ENCODE measurements at places on chromosomes 2 and 18.
A peak's percentile ranks its signal among the peaks of the same experiment; 100 is the strongest.

DNA sequence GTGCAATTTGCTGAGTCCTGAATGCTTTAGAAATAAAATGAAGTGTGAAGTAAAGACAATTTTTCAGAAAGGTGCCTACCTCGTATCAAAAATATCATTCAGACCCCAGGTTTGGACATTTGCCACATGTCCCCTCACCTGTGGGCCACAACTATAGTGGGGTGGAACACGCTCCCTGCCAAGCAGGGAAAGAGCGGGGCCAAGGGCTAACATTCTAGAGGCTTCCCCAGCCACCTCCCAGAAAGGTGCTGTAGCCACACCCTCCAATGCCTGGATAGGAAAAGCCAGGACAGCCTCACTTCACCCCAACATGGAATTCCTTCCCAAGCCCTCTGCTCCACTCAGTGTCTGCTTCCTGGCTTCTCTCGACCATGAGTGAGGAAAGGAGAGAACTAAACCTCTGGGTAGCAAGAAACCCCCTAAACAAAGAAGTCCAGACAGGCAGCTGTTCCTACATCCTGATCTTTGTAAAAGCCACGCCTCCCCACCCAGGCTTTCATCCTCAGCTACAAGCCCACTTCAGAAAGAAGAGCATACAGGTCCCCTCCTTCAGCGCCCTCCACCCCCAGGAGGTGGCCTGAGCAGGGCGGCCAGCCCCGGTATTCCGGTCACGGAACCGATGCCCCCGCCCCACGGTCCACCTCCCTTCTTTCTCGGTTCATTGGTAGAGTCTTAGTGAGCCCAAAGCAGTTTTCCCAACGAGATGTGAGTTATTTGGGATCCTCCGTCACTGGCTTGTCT, 2.1 kb downstream of the COL6A3 start:
- no peak for DNase-seq

- no peak for DNase-seq
Measured at GRCh38 chr2:101251844-101252407, 760 bp upstream of the CNOT11 start.

DNA sequence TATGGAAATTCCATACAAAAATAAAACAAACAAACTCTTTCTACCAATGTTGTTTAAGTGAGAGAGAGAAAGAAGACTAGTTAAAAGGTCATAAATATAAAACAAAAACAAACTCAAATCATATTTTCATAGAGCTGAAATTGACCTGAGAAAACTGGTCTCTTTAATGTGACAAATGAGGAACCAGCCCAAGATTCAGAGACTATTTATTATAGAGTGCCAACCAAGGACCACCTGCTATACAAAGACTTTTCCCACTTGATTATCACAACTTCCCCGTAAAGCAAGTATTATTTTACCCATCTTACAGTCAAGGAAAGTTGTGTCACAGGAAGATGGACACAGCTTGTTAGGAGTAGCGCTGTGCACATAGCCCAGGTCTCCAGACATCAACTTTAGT, 13.3 kb downstream of the ANKRD44 start:
- DNase-seq: no peak

DNA sequence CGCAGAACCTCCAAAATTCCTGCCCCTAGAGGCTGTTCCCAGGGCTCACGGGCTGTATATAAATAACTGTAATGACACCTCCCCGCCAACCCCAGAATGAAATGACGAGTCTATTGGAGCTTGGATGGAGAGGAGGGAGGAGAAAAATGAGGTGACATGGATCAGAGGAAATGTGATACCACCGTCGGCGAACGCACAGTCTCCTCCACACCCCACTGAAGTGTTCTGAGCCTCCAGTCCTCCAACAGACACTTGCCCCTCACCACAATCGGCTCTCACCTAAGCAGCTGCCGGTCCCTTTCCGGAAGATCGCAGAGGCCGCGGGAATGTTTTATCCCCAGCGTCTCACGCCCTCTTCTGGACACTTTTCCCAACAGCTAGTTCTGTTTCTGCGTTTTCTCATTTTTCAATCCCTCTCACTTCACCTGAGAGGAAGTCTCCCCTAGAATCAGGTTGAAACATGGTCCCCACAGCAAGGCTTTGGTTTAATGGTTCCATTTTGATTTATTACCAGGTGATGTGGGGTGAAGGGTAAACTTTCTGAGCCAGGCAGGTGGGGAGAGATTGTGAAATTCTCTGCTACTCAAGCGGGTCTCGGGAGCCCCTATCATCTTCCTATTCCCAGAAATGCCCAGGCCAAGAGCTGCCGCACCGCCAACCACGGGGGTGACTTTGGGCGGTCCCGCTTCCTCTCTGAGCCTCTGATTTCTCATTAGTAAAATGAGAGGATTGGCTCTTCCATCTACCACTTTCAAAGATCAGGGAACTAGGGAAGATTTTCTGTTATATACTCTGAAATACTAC, 9.1 kb upstream of the MYO5B start:
- DNase-seq: peak; percentile 17

DNA sequence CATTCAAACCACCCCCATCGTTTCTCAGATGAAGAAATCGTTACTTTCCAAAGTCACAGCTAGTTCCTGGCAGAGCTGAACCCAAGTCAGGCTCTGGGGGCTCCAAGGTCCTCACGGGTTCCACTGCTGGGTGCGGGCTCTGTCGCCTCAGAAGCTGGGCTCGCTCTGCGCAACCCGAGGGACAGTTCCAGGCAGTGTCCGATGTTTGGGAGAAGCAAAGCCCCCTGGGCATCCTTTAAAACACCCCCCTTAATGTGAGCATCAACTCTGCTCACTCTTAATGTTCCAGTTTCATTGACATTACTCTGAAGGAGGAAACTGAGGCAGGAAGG, 796 bp downstream of the AOX1 start:
- no peak for DNase-seq

GRCh38 chr2:71704688-71705087, 251.3 kb downstream of the DYSF start:
- no peak for DNase-seq

- DNase-seq: peak; percentile 62
Measured at GRCh38 chr2:217994776-217995274, 8.0 kb downstream of the TNS1 start.

- no peak for DNase-seq
Measured at GRCh38 chr18:76524900-76525698, 30.1 kb upstream of the ZNF516 start.

- peak; percentile 9 for DNase-seq
Measured at GRCh38 chr2:11245322-11245721, 90.1 kb downstream of the SLC66A3 start.

DNA sequence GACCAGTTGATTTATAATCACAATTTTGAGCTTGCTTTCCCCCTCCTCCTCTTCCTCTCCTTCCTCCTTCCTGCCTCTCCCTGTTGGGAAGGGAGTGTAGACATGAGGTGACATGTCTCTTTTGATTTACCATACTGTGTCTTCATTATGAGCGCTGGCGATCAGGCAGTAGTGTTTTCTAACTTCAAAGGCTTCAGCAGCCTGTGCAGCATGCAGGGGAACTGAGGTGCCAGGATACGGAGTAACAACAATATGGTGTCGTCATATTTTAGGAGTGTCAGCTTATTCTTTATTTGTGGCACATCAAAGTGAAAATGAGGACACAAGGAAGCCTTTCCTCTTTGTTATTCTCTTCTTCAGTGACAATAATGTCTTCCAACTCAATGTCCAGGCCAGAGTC, 864.2 kb downstream of the SLC4A3 start:
- DNase-seq: no peak

- no peak for DNase-seq
Measured at GRCh38 chr2:95036596-95037383, 11.3 kb downstream of the MAL start.

- no peak for DNase-seq
Measured at GRCh38 chr18:63099848-63100629, 219.5 kb downstream of the BCL2 start.

GRCh38 chr2:3970791-3971651, 267.6 kb downstream of the DCDC2C start:
- no peak for DNase-seq

GRCh38 chr2:22855081-22855480, 529.9 kb upstream of the KLHL29 start:
- no peak for DNase-seq

DNA sequence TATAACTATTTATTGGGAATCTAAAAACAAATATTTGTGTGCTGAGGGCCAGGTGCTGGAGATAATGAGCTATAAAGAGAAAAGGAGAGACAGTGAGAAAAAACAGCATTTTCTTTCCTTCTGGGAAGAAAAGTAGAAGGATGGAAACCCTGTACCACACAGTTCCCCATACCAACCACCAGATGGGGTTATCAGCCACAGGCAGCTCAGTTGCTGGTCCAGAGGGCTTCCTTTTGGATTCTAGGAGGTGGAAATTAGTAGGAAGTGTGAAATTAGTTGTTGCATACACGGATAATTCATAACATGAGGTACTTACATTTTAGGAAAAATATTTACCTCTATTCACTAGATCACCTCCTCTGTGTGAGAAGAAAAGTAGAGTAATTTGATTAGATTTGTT, 237.0 kb upstream of the FOSL2 start:
- DNase-seq: no peak

DNA sequence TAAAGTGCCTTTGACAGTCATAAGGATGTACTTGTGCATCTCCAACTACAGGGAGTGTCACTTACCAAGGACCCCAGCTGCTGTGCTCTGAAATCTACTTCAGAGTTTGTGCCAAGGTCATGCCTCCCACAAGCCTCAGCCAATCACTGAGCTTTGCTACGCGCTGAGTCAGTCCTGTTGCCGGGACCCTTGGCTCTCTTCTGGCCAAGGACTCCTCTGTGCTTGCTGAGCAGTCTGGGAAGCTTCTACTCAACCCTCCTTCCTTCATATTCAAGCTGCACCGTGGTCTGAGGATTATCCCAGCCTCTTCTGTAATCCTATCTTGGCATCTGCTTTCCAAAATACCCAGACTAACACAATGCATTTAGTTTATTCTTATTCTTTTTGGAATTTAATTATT, 398.9 kb upstream of the FANCL start:
- no peak for DNase-seq

- no peak for DNase-seq
Measured at GRCh38 chr2:160208655-160209515, 8.8 kb upstream of the ITGB6 start.

GRCh38 chr2:128250229-128251025, 68.2 kb downstream of the HS6ST1 start:
- DNase-seq: no peak

DNA sequence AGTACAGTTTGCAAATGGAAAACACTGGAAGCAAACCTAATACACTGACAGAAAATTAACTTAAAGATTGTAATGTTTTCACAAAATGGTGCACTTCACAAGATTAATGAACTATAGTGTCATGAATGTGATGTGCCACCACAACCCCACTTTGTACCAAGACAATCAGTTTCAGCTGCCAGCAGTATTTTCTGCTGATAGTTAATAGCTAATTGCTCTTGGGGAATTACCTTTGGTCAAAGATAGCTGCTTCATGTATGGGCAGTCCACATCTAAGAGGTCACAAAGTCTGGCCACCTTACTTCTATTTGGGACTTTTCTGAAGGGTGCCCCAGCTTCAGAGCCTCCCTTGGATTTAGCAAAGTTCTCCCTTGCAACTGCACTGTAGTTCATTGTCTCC, 254.0 kb downstream of the CALCRL start:
- no peak for DNase-seq

DNA sequence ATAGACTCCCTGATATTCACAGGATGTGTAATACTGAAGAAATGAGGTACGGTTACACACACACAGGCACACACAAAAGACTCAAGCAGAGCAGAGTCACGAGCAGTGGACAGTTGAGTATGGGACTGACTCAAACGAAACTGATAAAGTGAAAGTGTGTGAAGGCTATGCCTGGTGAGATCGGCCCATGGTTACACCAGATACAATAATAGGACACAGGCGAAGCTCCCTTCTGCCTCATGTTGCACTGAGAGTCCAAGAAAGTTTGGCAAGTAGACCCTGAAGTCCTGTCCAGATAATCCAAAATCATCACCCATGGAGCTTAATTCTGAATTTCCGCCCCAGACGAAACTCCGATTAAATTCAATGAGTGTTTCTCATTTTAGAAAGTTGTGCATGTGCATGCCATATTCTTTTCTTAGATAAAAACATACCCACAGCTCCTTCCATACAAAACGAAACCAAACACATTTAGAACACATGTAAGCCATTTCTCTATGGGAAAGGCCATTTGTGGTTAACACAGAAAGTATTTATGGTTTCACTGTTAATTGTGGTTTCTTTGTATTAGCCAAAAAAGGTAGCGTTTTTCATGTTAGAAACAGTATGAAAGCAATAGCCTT, 567.6 kb downstream of the PLCL1 start:
- DNase-seq: no peak

- peak; percentile 97 for DNase-seq
Measured at GRCh38 chr2:85772019-85772745, 18.4 kb downstream of the ATOH8 start.

DNA sequence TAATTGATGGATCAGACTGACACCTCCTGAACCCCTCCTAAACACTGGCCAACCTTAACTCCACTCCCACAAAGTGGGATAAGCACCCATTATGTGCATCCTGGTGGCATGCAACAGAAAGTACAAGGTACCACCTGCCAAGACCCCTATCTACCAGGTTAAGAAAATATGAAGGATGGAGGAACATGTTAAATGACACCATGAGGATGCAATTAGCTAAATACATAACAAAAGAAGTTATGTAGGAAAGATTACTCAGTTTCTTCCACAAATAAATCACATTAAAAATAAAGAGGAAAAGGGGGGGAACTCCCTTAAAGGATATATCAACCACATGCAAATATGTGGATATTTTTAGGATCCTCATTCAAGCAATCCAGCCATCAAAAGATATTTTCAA, 12.6 kb downstream of the CTAGE1 start:
- no peak for DNase-seq

DNA sequence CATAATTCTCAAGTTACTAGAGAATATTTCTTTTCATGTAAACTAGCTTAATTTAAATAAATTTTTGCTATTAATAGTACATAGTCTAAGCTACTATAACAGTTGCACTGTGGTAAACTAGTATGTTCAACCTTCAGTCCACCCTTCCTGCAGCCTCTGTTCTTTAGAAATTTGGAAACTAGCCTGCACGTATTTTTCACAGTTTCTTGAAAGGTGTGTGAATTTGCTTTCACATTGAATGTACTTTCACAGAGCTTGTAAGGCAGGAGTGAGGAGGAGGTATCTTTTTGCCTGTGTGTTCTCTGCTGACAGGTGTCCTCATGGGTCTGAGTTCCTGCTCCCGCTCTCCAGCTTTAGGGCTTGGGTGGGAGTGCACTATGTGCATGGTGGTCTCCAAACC, 117.5 kb downstream of the ATP9B start:
- no peak for DNase-seq

DNA sequence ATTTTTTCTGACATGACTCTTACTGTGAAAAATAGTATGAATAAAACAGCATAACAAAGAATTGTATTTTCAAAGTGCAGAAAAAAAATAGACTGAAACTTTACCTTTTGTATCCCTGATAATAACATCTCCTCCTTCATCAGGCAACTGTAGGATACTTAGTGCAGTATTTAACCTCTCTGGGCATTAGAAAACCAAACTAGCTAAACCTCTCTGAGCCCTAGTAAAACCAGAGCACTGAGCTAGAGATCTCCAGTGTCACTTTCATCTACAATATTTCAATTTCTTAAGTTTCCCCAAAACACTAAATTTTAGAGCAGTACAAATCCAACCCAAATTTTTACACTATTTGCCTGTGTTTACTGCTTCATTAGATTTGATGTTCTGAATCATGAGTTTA, 594.0 kb upstream of the LINC00305 start:
- no peak for DNase-seq

Data from HTR-8/SVneo (cell line).